ENCODE measurements at places on chromosomes 3 and 15.

DNA sequence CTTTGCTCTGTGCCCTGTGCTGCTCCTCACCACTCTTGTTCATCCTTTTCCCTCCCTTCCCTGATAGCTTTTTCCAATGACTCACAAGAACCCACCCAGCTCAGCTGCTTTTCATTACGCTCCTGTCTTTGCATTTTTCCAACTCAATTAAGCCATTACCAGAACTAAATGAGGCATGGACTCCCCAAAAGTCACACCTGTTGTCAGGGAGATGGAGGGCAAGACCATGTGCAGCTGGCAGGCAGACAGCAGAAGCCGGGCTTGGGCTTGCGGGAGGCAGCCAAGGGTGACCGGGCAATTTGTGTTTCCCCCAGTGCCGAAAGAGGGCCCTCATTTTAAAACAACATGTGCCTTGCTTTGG, 64.3 kb downstream of the CASR start:
- DNase-seq, result no peak

DNA sequence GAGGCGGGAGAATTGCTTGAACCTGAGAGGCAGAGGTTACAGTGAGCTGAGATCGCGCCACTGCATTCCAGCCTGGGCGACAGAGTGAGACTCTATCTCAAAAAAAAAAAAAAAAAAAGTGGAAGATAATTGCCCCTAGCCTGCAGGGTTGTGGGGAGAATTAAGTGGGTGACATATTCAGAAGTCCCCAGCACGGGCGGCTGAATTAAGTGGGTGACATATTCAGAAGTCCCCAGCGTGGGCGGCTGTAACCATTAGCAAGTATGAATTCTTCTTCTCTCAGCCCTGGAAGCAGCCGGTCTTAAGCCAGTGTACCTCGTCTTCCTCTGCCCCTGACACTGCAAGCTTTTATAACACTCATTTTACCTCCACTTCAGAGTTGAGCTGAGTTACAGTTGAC, 44.7 kb downstream of the FBLN2 start:
- no peak for DNase-seq

- DNase-seq, result no peak
These were observed 398 bp upstream of the RAB7A start for GRCh38 chr3:128725547-128726022.

GRCh38 chr3:187011915-187012314, 81.6 kb downstream of the ST6GAL1 start:
- no peak for DNase-seq

- no peak for DNase-seq
These were observed 637.7 kb upstream of the TBL1XR1 start for GRCh38 chr3:177835008-177835407.

DNA sequence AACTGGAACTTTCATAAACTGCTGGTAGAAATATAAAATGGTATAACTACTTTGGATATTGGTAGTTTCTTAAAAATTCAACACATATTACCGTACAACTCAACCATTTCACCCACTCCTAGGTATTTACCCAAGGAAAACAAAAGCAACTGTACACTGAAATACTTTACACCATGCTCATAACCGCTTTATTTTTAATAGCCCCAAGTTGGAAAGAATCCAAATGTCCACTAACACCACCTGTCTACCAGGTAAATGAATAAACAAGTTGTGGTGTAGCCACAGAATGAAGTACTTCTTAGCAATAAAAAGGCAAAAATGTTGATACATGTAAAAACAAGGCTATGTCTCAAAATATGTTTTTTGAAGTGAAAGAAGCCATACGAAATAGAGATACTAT, 215.9 kb upstream of the PEX5L start:
- DNase-seq, result no peak

GRCh38 chr3:156586905-156587759, 32.2 kb upstream of the SSR3 start:
- no peak for DNase-seq

- DNase-seq, result no peak
These were observed 156.8 kb upstream of the ICE2 start for GRCh38 chr15:60635507-60636352.

GRCh38 chr3:47578691-47579632, at the start of gene CSPG5:
TSS of gene CSPG5 (minus strand) at chr3:47578865. CDS start at chr3:47578693, 172 bp downstream.
- no peak for DNase-seq

GRCh38 chr3:29065211-29065785, 215.6 kb upstream of the RBMS3 start:
- DNase-seq, result peak; percentile 82

- DNase-seq, result no peak
These were observed 130.3 kb downstream of the DTWD1 start for GRCh38 chr15:49751191-49751590.

DNA sequence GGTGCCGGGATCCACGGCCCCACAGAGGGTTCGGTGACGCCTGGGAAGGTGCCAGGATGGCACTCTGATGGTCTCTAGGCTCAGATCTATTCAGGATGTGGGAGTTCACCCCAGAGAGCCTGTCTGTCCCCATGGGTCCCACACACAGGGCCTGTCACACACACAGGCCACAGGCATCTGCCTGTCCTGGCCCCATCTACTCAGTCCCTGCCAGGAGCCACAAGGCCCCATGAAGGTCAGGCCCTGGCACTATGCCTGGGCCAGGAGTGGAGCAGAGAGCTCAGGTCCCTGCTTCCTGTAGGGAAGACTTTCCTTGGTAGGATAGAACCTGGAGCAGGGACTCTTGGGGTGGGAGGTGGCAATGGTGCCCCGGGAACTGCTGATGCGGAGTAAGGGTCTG, 49.0 kb upstream of the FURIN start:
- no peak for DNase-seq

DNA sequence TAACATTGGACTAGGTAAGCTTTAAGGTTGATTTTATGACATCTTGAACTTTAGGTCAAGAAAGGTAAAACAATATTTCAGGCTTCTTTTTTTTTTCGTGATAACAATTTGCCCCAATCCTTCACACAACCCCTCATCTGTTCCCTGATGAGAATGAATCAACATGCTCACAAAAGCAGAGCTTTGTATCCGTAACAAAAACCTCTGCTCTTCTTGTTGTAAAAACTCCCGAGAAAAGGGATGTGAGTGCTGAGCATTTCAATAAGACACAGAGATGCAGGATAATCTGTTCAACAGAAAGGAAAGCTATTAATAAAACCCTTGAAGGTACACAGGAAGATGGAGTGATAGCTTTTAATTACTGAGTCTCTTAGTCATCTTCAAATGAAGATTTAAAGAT, 94.3 kb downstream of the RAD18 start:
- DNase-seq, result no peak

DNA sequence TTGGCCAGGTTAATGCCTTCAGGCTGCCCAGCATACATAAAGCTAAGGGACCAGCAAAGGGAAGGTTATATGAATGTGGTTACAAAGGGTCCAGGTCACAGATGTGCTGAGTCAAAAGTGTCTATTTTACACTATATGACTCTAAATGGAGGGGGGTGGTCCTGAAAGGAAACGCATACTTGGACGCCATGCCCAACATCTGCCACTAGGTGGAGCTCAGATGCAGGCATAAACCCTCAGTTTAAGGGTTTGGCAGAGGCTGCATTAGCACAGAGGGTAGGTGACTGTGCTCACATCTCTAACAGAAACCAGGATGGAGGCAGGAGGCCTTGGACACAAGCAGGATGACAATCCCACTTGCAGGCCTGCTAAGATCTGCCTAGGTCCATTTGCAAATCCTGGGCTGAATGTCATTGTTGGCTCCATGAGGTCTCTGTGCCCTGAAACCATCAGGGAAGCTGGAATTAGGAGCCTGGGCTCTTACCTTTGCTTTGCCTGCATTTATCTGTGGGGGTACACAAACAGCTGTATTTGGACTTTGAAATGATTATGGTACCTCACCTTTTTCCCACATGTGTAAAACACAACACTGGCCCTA, 55.8 kb downstream of the ZNF621 start:
- DNase-seq, result peak; percentile 23

Data from SW 1271 (cell line).